Activated CD4-positive, alpha-beta T cell treated with anti-CD3 and anti-CD28 coated beads, Interleukin-2, amount 10 ng/mL, durations not matched to agents 24 days and 14 days (primary cell): ENCODE measurements at places on chromosomes 13 and 19. TPM values are rescaled to one million over a fixed set of nuclear protein-coding genes. Genes with fewer than 3 reads are reported as not detected.

Gene ZNF563
- total RNA-seq, result 2.9 and 3.0 TPM in 2 replicates

Gene HMGB1
- total RNA-seq, result 624 and 640 TPM in 2 replicates

Gene MARK4
- total RNA-seq, result 26.1 and 29.0 TPM in 2 replicates

Gene ATXN8OS
- not detected in 2 replicates for total RNA-seq

Gene F10
- total RNA-seq, result not detected in 2 replicates

Gene PRX
- total RNA-seq, result 0.84 and 0.90 TPM in 2 replicates

Gene IFI30
- 49.4 and 52.7 TPM in 2 replicates for total RNA-seq

Gene TMC4
- 0.54 and 1.1 TPM in 2 replicates for total RNA-seq

Gene IZUMO4
- 9.5 and 10.0 TPM in 2 replicates for total RNA-seq

Gene CACNA1A
- 0.28 and 0.38 TPM in 2 replicates for total RNA-seq

Gene ZIC5
- not detected in 2 replicates for total RNA-seq

Gene GIPC1
- total RNA-seq, result 39.9 and 40.1 TPM in 2 replicates

Gene ZNF444
- 35.5 and 35.7 TPM in 2 replicates for total RNA-seq

Gene VSTM1
- not detected in 2 replicates for total RNA-seq

Gene GPR18
- total RNA-seq, result 5.9 and 6.3 TPM in 2 replicates

Gene SMIM24
- total RNA-seq, result 0.33 TPM in 1 of 2 replicates, not detected in the other

Gene CYP4F2
- total RNA-seq, result not detected in 2 replicates

Gene FGF14
- total RNA-seq, result not detected in 2 replicates

Gene ZNF93
- total RNA-seq, result 7.2 and 8.3 TPM in 2 replicates

Gene SIGLEC10
- 2.3 and 3.5 TPM in 2 replicates for total RNA-seq

Gene ZNF772
- 2.5 and 2.8 TPM in 2 replicates for total RNA-seq

Gene NLRP5
- total RNA-seq, result not detected in 2 replicates

Gene RFPL4AL1
- not detected in 2 replicates for total RNA-seq

Gene JAK3
- 226 and 239 TPM in 2 replicates for total RNA-seq

Gene TLE2
- 1.4 and 2.3 TPM in 2 replicates for total RNA-seq

Gene ZNF99
- not detected in 2 replicates for total RNA-seq
